T-helper 9 cell (primary cell): ENCODE measurements at places on chromosomes 12 and 14.

- DNase-seq: no peak
Measured at GRCh38 chr14:25122843-25123242, 72.9 kb upstream of the STXBP6 start.

DNA sequence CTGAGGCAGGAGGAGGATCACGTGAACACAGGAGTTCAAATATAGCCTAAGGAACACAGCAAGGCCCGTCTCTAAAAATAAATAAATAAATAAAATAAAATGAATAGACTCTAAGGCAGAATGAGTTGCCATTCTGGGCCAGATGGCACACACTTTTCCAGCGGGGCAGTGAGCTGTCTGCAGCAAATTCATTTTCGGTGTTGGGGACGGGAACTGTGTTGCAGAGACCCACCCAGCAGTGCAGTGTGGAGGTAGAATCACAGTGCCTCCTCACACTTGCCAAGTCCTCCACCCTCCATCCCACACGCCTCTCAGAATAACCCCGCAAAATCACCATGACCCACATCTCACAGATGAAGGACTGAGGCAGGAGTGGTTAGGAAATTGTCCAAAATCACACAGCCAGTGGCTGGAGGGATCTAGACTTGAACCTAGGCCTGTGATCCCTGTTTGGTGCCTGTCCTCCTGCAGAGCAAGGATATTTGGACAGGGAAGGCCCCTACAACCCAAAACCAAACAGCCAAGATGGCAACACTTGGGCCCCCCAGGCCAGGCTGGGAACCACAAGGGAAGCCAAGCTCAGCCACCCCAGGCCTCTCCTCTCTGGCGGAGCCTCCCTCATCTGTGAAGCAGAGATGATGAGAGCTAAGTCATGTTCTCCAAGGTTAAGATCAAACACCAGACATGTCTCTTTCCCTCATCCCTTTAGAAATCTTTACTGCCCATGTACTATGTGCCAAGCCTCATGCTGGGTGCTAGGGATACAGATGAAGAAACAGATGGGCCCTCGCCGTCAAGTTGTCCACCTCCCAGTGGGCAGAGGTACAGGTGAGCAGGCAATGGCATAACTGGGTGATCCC, 152.7 kb downstream of the DPF3 start:
- no peak for DNase-seq

DNA sequence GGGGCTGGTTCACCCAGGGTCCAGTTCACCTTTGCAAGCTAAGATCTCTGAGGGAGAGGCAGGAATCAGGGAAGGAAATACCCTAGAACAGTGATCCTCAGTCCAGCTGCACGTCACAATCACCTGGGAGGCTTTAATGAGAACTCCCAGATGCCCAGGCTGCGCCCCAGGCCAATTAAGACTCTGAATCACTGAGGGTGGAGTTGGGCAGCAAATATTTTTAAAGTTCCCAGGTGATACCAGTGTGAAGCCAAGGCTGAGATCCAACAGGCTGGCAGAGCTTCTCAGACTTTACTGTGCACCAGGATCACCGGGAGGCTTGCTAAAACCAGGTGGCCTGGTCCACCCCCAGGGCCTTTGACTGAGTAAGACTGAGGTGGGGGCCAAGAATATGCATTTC, 23.8 kb downstream of the MYL2 start:
- no peak for DNase-seq

DNA sequence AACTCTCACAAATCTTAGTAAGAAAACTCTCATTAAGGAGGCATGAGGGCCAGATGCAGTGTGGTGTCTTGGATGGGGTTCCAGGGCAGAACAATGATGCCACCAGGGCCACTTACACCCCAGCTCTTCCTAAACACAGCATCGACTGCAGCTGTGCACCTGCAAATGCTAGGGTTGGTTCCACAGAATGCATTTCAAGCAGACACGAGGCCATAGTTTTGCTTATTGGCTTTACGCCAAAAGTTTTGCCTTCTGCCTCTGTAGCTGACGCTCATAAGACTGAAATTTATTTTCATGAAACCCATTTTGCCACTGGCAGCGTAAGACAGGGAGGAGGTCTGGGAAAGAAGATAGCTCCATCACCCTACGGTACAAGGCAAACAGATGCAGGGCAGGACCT, 179.0 kb downstream of the RIMBP2 start:
- DNase-seq: no peak

- DNase-seq: no peak
Measured at GRCh38 chr14:77580964-77581505, 35.4 kb downstream of the SPTLC2 start.

GRCh38 chr14:54687750-54688119, 120.8 kb downstream of the SAMD4A start:
- DNase-seq: no peak

- no peak for DNase-seq
Measured at GRCh38 chr12:124508381-124509079, 58.9 kb downstream of the NCOR2 start.

DNA sequence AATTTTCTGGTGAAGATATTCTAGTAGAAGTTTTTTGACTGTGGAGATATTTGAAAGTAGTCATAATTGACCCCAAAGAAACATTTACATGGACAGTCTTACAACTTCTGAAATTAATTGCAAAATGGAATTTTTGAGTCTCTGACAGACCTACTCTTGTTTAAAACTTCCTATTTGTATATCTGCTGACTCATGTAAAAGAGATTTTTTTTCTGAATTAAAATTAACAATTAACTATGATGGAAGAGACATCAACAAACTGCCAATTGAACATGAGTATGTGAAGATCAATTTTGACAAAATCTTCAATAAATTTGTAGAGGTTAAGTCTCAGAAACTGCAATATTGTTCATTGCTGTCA, 108.5 kb upstream of the MAX start:
- DNase-seq: no peak

GRCh38 chr12:47080725-47081502, 1.2 kb upstream of the AMIGO2 start:
- DNase-seq: peak; percentile 32

DNA sequence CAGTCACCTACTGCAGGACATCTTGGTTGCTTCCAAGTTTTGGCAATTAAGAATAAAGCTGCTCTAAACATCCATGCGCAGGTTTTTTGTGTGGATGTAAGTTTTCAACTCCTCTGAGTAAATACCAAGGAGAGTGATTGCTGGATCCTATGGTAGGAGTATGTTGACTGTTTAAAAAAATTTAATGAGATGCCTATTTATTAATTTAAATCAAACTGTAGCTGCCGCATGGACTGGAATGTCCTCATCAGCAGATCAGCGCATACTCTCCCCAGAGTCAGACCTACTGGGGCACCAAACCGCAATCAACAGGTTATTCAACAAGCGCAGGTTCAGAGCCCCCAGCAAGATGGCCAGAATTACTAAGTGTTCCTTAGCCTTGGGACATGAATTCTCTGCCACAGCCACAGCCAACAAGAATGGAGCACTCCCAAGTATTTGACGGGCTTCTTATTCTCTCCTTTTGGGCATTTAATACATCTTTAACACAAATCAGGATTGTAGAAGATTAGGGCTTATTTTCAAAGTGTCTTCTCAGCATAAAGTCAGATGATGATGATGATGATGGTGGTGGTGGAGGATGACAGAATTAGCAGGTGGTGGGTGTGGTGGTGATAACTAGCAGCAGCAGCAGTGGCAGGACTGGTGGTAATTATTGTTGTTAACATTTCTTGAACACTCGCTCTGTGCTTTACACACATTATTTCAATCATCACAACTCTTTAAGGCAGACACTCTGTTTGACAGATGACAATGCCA, 170.7 kb downstream of the CHST11 start:
- no peak for DNase-seq

DNA sequence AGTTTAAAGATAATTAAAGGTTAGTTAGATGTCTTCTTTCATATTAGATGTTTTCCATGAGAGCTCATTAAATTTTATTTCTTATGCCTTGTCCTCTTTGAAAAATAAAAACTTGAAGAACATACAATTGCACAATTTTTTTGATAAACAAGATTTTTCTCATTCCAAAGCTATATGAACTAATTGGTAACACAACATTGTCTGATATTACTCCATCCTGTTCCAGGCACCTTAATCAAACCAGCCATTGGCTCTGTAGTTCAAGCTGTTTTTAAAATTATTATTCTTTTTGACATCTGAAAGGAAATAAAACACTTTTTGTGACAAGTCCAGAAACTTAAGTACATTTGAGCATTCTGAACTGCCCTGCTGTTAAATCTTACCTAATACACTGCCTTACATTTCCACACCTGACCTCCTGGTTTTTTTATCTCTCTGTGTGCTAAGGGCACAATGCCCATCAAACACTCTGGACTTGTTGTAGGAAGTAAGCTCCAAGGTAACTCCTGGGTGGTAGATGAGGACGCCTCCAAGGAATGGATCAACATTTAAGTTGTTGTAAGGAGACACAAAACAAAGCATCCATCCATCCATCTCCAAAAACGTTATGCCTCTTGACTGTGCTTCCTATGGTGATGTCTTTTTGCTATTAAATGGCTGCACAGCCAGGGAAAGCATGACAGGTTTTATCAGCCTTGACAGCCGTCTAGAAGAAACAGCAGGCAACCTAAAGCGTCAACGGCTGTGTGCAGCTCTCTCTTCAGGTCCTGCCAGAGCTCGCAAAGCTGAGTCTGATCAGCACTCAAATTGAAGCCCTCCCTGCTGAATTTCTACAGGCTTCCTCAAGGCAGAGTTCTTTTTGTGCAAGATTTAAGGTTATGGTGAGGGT, 449.9 kb upstream of the FLRT2 start:
- DNase-seq: no peak

GRCh38 chr14:30790827-30791226, 83.5 kb upstream of the COCH start:
- DNase-seq: no peak

GRCh38 chr14:69424149-69424923, 25.8 kb downstream of the SLC39A9 start:
- no peak for DNase-seq

DNA sequence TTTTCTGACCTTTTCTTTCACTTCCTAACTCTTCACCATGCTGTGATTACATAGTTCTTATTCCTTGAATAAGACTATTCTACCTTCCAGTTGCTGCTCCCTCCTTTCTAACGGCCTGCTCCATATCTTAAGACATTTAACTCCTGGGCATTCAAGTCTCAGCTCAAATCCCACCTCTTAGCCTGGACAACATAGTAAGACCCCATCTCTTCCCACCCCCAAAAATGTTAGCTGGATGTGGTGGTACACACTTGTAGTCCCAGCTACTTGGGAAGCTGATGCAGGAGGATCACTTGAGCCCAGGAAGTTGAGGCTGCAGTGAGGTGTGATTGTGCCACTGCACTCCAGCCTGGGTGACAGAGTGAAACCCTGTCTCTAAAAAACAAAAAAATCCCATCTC, 10.9 kb downstream of the ERG28 start:
- DNase-seq: no peak

DNA sequence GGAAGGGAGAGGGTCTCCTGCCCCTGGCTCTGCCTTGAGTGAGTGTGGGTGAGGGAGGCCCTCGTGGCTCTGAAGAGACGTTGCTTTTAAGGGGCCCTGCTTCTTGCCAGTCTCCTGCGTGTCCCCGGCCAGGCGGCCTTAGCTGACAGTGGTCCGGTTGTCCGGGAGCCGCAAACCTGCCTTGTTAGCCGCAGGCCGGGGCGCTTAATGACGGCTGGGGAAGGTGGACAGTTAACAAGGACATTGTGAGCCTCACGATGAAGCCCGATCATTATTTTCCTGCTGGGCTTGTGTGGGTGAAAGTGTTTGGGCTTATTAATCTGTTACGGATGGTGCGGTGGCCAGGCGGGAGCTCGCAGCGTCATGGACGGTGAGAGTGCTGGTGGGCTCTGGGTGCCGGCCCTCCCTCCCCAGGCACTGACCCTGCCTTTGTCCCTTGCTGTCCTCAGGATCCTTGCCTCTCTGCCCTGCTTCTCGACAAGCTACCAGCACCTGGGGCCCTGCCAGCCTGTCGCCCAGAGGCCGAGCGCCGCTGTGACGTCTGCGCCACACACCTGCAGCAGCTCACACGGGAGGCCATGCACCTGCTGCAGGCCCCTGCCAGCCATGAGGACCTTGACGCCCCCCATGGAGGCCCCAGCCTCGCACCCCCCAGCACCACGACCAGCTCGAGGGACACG, 13.3 kb downstream of the KIF26A start:
- DNase-seq: no peak

DNA sequence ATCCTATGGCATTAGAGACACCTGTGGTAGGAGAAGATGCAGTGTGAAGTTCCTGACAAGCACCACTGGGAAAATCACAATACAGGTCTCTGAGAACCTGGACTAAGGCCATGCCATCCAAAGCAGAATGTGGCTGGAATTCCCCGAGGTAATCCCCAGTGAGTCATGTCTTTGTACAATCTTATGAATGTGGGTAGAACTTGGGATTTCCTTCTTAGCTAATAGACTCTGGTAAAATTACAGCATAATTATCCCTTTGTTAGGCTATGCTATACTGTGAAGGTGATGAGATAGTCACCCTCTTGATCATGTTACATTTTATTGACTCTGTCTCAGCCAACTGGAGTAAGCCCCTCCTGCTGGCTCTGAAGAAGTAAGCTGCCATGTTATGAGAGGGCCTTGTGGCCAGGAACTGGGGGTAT, 224.3 kb upstream of the DCN start:
- no peak for DNase-seq

GRCh38 chr14:99633141-99633540, 11.8 kb upstream of the HHIPL1 start:
- DNase-seq: no peak

GRCh38 chr14:99213101-99213500, 58.9 kb downstream of the BCL11B start:
- no peak for DNase-seq

GRCh38 chr12:127742231-127742630, 524.7 kb upstream of the TMEM132C start:
- DNase-seq: no peak

DNA sequence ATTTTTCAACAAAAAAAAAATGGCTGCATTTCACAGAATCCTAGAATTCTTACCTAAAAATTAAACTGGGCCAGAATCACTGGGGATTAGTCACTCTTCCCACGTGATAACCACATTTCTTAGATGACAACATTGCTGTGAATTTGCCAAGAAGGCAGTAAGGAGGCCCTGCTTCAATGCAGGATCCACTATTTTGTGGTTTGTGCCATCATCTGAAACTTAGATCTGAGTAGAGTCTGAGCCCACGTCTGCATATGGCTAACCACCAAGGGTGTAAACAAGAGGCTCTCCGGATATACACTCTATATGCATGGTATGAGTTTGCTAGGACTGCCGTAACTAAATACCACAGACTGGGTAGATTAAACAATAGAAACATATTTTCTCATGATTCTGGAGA, 24.4 kb upstream of the TBX5 start:
- DNase-seq: no peak
